ENCODE measurements at places on chromosomes 12 and 14. TPM values are rescaled to one million over a fixed set of nuclear protein-coding genes. Genes with fewer than 3 reads are reported as not detected.

GRCh38 chr12:22100958-22101748 lies 55.1 kb downstream of the CMAS start:
- no peak for DNase-seq

DNA sequence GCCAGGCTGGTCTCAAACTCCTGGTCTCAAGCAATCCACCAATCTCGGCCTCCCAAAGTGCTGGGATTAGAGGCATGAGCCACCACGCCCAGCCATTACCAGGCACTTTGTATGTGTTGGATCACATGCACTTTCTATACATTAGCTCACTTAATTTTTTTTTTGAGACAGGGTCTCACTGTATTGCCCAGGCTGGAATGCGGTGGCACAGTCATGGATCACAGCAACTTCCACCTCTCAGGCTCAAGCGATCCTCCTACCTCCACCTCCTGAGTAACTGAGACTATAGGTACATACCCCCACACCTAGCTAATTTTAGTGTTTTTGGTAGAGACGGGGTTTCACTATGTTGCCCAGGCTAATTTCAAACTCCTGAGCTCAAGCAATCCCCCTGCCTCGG lies 203.0 kb upstream of the MYL2 start:
- DNase-seq, result no peak

The STAB2 gene
- polyA plus RNA-seq, result not detected

- DNase-seq, result peak; percentile 5
Measured at GRCh38 chr12:70849265-70849960, 71.1 kb downstream of the PTPRR start.

GRCh38 chr12:93094988-93095737 lies 166.1 kb upstream of the EEA1 start:
- DNase-seq, result no peak

DNA sequence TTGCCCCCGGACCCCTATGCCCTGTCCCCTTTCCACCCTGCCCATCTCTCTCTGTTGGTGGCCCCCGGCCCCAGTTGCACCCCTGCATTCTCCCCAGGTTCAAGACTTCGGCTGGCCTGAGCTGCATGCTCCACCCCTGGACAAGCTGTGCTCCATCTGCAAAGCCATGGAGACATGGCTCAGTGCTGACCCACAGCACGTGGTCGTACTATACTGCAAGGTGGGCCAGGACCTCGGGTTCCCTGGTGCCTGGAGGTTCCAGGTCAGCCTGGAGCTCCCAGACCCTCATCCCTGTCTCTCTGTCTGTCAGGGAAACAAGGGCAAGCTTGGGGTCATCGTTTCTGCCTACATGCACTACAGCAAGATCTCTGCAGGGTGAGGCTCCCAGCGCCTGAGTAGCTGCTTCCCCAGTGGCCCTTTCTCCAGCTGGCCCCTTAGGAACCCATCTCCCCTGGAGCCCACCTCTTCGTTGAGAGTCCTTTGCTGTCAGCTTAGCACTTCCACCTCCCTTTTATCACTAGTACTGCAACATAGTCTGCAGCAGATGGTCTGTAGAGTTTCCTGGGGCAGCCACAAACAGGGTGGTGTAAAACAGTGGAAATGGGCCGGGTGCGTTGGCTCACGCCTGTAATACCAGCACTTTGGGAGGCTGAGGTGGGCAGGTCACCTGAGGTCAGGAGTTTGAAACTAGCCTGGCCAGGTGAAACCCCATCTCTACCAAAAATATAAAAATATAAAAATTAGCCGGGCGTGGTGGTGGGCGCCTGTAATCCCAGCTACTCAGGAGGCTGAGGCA lies 5.8 kb downstream of the TNS2 start:
- no peak for DNase-seq

GRCh38 chr12:132475304-132476037 lies 14.5 kb upstream of the FBRSL1 start:
- DNase-seq, result peak; percentile 83

GRCh38 chr14:90985601-90986242 lies 74.7 kb downstream of the RPS6KA5 start:
- no peak for DNase-seq

- DNase-seq, result no peak
Measured at GRCh38 chr12:108563804-108564151, 1.4 kb downstream of the ISCU start.

- DNase-seq, result no peak
Measured at GRCh38 chr14:88249266-88249665, 73.8 kb downstream of the KCNK10 start.

The CLEC4A gene
- polyA plus RNA-seq, result 0.67 TPM

- no peak for DNase-seq
Measured at GRCh38 chr12:50568338-50569091, 63.7 kb downstream of the DIP2B start.

DNA sequence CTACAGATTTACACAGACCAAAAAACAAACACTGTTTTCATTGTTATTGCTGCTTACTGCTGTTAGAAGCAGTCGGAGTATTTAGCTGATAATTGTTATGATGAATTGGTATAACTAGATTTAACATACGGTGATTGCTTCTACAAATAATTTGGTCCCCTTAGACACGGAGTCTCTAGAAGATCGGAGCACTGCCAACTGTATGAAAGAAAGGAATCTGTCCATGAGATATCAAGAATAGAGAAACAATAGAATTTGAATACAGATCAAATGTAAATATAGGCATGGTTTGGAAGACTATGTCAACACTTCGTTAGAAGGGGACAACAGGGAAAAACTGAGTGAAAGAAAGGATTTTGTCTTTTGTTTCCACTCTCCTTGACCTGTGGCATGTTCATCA lies 110.9 kb downstream of the PPP2R5E start:
- no peak for DNase-seq

GRCh38 chr12:10194160-10194670 lies 15.4 kb downstream of the TMEM52B start:
- no peak for DNase-seq

- DNase-seq, result no peak
Measured at GRCh38 chr12:113293100-113293499, 41.8 kb downstream of the SLC8B1 start.

GRCh38 chr12:91672130-91672529 lies 473.5 kb downstream of the BTG1 start:
- DNase-seq, result no peak

The MYL6 gene
- 4,697 TPM for polyA plus RNA-seq

DNA sequence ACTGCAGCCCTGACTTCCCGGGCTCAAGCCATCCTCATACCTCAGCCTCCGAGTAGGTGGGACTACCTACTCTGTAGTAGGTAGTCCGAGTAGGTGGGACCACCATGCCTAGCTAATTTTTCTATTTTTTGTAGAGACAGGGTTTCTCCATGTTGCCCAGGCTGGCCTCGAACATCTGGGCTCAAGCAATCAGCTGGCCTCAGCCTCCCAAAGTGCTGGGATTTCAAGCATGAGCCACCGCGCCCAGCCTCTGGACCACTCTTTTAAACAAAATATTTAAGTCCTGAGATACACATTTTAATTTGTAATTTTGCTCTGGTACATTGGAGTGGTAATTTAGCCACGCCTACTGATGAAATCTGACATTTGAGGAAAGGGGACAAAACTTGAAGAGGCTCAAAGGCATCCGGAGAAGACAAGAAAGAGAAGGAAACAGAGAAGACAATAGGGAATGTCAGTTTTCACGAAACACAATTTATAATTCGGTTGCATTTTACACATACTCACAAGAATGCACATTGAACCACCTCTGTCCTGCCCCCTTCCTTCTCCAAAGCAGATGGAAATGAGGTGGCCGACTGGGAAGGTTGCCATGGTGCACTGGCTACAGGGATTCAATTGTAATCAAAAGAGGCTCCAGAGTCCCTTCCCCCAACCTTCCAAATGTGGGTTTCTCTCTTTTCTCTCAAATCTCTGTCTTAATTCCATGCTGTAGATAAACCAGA lies 9.7 kb upstream of the TUBA1A start:
- DNase-seq, result peak; percentile 27
